EH (cell line): ENCODE measurements at places on chromosomes 2 and 18.

- DNase-seq, result peak; percentile 81
Observed at GRCh38 chr2:71379086-71379485, 47.5 kb downstream of the ZNF638 start.

GRCh38 chr2:26070730-26071129, 36.8 kb downstream of the RAB10 start:
- no peak for DNase-seq

- peak; percentile 60 for DNase-seq
Observed at GRCh38 chr2:36394804-36395203, 39.2 kb downstream of the CRIM1 start.

DNA sequence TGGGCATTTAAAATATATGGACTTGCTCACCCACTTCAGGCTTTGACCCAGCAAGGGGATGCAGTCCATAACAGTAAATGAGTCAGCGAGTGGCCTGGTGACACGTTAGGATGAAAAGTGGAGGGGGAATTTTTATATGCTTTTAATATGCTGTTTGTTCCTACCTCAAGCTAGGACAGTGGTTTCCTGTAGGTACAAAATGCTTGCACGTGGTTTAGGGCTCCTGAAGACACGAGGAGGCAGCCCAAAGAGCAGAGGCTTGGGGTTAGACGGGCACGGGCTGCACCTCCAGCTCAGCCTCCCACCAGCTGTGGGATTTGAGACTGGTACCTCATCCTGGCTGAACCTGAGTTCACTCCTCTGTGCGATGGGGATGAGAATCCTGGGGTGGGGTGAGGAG, 306.2 kb upstream of the CXCR4 start:
- no peak for DNase-seq

DNA sequence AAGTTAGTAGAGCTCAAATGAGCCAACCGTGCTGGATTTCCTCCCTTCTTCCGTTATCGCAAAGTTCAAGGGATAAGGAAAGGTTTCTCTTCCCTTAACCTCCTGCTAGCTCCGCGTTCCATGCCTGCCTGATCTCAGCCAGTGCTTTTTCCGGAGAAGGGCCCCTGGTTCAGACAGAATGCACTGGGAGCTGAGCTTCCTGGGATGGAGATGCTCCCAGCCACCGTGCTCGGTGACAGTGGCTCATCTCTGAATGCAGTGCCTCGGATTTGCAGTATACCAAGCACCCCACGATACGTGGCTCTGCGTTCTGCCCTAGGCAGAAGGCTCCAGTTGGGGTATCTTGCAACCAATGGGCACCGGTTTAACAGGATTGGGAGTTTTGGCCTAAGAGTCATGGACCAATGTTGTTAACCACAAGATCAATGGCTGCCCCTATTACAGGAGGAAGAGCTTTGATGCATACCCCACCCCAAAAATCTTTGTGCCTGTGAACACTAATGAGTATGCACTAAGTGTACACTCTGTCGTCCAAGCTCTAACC, 876 bp downstream of the CNTNAP5 start:
- no peak for DNase-seq

GRCh38 chr2:170098626-170099312, 79.2 kb upstream of the MYO3B start:
- DNase-seq, result no peak

GRCh38 chr2:152367547-152368390, 32.8 kb downstream of the FMNL2 start:
- no peak for DNase-seq

DNA sequence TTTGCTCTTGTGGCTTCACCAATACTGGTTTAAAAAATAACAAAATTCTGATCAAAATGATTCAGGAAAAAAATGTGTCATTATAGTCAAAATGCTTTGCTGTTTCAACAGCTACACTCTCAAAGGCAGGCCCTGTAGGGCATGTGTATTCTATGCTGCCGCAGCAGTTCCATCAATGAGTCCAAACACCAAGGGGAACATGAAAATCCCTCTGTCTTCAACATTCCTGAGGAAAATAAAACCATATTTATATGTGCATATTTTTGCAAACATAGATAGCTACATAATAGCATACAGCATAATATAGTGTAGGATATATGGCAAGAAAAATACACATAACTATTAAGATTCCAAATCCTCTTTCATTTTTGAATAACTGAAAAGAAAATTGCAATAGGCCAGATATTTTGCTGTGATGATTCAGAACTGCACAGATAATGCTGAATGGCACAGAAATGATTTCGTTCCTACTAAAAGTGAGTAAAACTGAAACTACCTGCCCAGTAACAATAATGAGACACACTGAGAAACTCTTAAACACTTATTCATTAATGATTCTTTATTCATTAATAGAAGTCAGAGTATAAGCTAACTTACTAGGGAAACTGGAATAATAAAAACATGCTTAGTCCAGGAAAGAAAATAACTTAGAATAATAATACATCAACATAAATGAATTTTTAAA, 343.8 kb downstream of the SUCLG1 start:
- no peak for DNase-seq

DNA sequence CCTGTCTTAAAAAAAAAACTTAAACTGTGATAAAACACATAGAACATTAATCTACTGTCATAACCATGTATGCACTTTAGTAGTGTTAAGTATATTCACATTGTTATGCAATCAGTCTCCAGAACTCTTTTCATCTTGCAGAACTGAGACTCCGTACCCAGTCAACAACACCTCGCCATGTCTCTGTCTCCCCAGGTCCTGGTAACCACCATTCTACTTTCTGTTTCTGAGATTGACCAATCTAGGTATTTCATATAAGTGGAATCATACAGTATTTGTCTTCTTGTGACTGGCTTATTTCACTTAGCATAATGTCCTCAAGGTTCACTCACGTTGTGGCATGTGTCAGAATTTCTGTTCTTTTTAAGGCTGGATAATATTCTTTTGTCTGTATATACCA, 290.8 kb upstream of the CXCR4 start:
- DNase-seq, result no peak

DNA sequence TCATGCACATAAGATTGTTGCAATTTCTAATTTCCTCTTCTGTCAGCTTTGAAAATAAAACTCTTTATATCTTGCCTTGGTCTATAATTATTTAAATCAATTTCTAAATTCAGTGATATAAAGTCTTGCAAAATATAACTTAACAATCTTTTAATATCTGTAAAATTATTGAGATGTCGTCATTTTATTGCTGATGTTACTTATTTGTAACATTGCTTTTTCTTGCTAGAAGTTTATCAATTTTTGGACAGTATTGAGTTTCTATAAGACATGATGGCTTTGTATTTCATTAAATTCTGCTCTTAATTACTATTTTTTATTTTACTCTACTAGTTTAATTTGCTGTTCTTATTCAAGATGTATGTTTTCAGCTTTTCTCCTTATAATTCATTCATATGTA, 1036.5 kb downstream of the TMEM182 start:
- no peak for DNase-seq

GRCh38 chr2:198471291-198471690, 666.9 kb downstream of the PLCL1 start:
- no peak for DNase-seq

GRCh38 chr2:70080610-70081200, 6.6 kb upstream of the PCBP1 start:
- no peak for DNase-seq

DNA sequence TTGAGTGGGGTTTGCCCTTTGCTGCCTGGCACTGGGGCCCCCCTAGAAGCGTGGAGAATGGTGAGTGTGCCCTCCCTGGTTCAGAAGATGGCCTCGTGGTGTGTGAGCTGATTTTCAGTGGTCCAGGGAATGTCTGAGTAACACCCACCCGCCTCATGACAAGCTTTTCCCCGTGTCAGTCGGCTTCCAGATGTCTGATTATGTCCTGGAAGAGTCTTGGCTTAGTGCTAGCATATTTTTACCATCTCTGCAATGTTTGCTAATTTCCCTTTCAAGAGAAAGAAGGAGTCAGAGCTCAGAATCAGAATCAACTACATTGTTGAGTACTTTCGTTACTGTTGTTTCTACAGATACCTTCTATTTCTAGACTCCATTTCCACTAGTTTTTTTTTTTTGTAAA, 214.7 kb downstream of the SEPTIN10 start:
- no peak for DNase-seq

- peak; percentile 14 for DNase-seq
Observed at GRCh38 chr2:169091761-169092519, 22.6 kb downstream of the DHRS9 start.

DNA sequence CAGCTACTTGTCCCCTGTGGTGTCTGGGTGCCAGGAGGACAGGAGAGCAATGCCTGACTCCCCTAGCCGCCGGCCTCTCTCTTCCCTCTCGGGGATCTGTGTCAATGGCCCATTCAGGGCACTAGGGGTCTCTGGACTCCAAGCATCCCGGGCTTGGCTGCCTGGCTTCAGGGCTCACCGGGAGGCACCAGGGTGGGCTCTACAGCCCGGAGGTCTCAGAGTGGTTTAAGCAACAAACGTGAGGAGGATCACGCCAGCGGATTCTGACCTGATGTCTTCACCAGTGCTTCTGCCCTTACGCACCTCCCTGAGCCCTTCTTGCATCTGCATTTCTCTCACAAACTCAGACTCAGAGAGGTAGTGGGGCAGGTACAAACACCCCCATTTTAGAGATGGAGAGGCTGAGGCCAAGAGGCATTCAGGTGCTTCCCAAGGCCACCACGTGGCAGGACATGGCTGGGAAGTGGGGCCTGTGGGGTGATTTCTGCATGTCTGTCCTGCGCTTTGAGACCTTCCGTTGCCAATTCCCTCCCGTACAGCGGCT, 243.0 kb downstream of the CELF4 start:
- peak; percentile 44 for DNase-seq

DNA sequence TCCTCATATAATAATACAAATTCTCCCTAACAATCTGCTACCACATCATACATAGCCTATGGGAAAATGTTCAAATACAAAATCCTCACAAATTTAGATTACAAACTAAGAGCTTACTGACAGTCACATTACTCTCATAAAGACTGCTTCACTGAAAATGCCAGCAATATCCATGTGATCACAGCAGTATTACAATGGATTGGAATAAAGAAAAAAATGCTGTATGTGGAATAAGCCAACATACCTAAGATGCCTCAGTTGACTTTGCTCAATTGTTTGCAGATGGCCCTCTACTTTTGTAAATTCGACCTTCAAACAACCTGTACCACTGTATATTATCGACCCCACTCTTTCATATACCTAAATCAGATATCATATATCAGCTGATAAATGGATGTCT, 88.7 kb downstream of the DYM start:
- DNase-seq, result peak; percentile 27

- DNase-seq, result no peak
Observed at GRCh38 chr2:186345745-186346144, 140.3 kb upstream of the ZC3H15 start.

DNA sequence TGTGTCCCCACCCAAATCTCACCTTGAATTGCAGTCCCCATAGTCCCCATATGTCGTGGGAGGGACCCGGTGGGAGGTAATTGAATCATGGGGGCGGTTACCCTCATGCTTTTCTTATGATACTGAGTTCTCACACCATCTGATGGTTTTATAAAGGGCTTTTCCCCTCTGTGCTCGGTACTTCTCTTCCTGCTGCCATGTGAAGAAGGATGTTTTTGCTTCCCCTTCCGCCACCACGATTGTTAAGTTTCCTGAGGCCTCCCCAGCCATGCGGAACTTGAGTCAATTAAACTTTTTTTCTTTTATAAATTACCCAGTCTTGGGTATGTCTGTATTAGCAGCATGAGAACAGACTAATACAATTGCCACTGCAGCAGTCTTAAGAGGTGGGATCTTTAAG, 134.9 kb downstream of the LTBP1 start:
- no peak for DNase-seq

DNA sequence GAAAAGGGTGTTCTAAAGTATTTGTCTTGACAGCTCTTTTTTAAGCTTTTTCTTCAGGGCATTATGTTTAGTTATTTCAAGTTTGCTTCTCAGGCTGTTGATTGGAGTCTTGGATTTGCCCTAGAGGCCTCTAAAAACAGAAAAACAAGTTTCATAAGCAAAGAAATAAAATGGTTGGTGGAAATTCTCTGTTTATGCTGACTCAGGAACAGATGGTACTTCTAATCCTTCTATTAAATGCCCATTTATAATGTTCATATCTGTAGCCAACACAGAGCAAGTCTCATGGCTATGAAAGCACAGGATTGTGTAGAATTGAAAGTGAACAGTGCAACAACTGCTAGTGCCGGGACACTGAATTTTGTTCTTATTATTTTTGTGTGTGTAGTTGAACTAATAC, 60.4 kb downstream of the KCNJ3 start:
- no peak for DNase-seq

- DNase-seq, result no peak
Observed at GRCh38 chr2:120550282-120550681, 185.4 kb upstream of the GLI2 start.
